A172 (cell line): ENCODE measurements at places on chromosomes 5 and 9. TPM values are rescaled to one million over a fixed set of nuclear protein-coding genes. Genes with fewer than 3 reads are reported as not detected.

The SLC6A3 gene
- not detected in 2 replicates for total RNA-seq

GRCh38 chr9:107742531-107743309 lies 253.2 kb upstream of the KLF4 start:
- DNase-seq: no peak

The IFNA21 gene
- not detected in 2 replicates for total RNA-seq

The COL5A1 gene
- total RNA-seq: 185 and 205 TPM in 2 replicates
